Stimulated activated CD4-positive, alpha-beta T cell treated with anti-CD3 and anti-CD28 coated beads, Interleukin-4, amount 100 ng/mL, for 24 hours (primary cell): ENCODE measurements at places on chromosomes 11 and 22.

DNA sequence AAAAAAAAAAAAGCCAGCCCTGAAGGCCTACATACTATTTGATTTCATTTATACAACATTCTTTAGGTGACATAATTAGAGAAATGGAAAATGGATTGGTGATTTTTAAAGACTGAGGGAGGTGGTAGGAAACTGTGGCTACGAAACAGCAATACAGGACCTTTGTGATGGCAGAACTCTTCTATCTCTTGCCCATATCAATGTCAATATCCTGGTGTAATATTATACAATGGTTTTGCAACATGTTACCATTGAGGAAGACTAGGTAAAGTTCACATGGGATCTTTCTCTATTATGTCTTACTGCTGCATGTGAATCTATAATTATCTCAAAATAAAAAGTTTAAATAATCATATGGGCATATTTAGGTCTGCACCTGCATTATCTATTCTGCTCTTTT is 371.2 kb downstream of the ETS1 start:
- no peak for DNase-seq

DNA sequence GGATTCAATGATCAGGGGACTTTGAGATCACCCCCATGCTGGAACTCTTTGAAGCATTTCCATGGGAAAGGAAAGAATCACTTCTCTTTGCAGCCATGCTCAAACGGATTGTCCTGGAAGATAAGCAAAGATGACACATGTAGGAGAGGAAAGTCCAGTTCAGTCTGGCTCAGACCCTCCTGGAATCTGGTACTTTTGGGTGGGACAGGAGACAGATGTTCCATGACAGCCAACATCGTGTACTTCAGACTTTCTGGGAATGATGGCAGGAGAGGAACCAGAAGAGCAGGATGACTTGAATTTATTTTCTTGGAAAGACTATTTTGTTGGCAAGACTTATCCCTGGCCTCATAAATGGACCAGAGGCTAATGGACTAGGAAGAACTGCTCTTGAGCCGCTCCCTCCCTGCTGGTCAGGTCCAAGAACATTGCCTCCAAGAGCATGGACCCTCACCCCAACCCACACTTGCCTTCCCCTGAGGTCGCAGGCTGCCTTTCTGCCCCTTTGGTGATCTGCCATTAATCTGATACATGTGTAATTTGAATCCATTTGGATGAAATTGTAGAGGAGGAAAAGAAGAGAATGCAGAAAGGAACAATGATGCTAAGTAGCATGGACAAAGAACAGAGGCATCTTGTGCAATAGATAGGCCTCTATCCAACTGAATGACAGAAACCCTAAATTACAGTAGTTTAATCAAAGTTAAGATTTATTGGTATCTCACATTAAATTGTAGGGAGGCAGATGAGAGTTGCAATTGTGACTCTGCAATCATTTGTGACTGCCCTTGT is 201.0 kb downstream of the SNX19 start:
- DNase-seq = no peak

DNA sequence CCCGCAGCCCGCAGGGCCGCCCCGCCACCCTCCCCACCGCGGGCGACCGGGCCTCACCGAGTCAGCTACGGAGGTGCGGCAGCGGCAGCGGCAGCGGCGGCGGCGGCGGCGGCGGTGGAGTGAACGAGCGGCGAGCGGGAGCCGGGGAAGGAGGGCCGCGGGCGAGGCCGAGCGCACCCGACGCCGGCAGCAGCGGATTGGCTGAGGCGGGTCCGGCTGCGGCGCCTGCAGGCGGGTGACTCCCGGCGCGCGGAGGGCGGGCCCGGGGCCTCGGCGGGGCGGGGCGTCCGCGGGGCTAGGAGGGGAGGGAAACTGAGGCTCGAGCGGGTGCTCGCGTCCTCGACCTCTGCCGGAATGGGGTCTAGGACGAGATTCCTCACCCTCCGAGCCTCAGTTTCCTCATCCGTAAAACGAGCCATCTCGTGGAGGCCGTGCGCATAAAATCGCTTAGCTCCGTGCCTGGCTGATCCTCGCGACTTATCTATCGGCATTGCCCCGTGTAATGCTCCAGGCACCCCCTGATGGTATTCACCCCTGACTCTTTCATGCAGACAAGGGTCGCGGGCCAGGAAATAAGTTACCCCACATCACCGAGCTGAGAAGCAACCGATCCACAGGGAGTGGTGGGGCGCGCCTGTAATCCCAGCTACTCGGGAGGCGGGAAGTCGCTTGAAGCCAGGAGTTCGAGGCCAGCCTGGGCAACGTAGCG is at the start of gene CPT1A:
Gene CPT1A (minus strand): TSS at position 199 of the 709 bp plus-strand sequence. CDS start 26,442 bp downstream, outside the sequence.
- DNase-seq = peak; percentile 68

GRCh38 chr22:49677495-49677889 is 150.2 kb downstream of the BRD1 start:
- no peak for DNase-seq

DNA sequence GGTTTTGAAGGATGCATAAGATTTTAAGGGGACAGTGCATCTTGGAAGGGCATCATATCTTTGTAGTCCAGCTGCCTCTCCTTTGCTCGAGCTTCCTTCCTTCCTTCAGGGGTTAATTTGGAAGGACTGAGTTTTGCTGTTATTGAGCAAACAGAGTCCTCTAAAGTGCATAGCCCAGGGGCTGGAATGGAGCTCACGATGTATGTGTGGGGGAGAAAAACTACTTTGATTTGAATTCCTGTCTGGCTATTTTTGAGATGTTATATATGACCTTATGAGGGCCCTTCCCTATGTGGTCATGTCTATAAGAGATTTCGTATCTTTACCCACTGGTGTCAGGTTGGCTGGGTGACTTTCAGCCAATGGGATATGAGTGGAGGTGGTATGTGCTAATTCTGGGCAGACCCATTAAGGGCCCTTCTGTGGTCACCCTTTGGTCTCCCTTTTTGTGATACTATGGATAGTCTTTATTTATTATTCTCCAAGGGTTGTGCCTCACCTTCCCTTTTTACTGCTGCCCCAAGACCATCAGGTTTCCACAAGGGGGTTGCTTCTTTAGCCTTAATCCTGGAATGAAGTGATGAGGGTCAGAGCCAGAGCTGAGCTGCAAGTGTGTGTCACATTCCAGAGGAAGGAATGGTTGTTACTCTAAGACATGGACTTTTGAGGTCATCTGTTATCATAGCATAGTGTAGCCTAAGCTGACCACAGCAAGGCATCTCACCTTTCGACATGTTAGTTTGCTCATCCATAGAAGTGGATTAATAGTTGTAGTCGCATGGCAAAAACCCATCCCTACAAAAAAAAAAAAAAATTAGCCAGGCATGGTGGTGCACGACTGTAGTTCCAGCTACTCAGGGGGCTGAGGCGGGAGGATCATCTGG is 54.6 kb downstream of the LRRC74B start:
- no peak for DNase-seq

DNA sequence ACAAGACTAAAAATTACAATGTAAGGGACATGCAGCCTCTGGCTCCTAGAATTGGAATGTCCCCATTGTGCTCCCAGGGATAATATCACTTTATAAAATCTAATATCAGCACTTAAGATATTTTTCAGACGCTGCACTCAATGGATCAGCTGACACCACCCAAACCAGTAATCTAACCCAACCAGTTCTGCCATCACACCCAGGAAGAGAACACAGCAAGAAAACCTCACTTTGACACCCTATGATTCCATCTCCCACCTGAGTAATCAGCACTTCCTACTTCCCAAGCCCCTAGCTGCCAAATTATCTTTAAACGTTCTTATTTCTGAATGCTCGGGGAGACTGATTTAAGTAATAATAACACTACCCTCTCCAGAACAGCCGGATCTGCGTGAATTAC is 2.6 kb downstream of the CASP4 start:
- no peak for DNase-seq

DNA sequence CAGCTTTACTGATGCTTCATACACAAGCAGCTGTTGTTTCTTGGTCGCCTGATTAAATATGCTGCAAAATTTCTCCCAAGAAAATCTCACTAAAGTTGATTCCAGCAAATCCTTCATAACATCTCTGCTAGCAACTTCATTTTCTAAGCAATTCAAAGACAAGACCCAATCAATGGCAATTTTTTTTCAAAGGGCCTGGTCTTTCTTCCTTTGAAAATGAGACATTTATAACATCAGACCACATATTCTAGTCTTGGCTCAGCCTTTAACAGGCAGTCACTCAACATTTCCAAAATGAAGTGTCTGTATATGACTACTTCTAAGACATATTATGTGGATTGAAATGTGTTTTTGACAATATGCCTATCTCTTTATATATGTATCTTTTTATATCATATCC is 702.6 kb downstream of the KCNA4 start:
- DNase-seq = no peak

GRCh38 chr11:133515107-133515506 is 17.2 kb downstream of the OPCML start:
- no peak for DNase-seq

GRCh38 chr22:49958931-49959781 is 1.4 kb upstream of the PIM3 start:
- no peak for DNase-seq

- no peak for DNase-seq
Observed at GRCh38 chr11:121551463-121551862, 98.7 kb upstream of the SORL1-AS1 start.

DNA sequence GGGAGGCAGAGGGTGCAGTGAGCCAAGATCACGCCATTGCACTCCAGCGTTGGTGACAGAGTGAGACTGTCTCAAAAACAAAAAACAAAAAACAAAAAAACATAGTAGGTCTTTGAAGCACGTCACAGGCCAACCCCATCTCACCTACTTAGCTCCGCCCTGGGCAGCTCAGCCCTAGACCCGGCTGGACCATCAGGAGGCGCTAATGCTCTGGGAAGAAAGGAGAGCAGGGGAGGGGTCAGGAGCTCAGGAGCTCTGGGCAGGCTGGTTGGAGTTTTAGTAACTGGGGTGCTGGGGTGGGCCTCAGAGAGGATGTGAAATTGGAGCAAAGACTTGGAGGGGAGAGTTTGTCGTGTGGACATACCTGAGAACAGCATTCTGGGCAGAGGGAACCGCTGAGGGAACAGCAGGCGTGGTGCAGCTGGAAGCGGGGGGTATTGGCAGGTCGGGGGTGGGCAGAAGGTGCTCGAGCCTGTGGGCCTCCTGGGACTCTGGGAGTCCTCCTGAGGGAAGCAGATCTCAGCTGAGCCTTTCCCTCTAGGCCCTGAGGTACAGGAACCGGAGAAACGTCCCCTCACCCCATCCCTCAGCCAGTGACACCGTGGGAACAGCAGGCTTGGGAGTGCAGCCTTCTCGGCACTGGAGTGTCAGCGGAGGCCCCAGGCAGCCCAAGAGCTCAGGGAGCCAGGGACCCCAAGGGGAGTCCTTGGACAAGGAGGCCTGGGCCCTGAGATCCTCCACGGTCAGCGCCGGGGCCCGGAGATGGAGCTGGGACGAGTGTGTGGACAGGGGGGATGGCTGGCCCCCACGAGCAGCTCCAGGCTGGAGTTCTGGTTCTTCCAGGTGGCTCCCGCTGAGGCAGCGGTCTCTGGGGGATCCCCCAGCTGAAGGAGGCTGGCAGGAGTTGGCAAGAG is 2.2 kb upstream of the RPS6KA4 start:
- DNase-seq = peak; percentile 33

DNA sequence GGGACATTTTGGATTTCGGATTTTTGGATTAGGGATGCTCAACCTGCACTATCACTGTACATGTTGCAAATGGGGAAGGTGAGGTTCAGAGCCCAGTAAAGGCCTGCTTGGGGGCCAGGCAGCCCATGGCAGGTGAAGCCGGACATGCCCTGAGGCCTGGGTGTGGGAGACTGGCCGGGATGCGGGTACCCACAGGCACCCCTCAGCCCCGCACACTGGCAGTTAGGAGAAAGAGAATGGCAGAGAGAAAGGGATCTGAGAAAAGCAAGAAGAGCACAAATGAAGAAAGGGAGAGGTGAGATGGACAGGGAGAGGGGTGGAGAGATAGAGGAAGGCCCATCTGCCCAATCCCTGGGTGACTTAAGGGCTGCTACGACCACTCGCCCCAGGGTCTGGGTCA is 52.8 kb downstream of the SCGB1A1 start:
- DNase-seq = no peak

GRCh38 chr11:11250470-11250869 is 102.6 kb downstream of the CSNK2A3 start:
- DNase-seq = no peak

GRCh38 chr11:61546663-61547062 is 34.2 kb downstream of the SYT7 start:
- no peak for DNase-seq

GRCh38 chr11:95984072-95984471 is 60.2 kb upstream of the MTMR2 start:
- no peak for DNase-seq

GRCh38 chr22:21754523-21754922 is 18.9 kb upstream of the YPEL1 start:
- DNase-seq = no peak
